ENCODE measurements at places on chromosomes 1 and 21. TPM values are rescaled to one million over a fixed set of nuclear protein-coding genes. Genes with fewer than 3 reads are reported as not detected.

DNA sequence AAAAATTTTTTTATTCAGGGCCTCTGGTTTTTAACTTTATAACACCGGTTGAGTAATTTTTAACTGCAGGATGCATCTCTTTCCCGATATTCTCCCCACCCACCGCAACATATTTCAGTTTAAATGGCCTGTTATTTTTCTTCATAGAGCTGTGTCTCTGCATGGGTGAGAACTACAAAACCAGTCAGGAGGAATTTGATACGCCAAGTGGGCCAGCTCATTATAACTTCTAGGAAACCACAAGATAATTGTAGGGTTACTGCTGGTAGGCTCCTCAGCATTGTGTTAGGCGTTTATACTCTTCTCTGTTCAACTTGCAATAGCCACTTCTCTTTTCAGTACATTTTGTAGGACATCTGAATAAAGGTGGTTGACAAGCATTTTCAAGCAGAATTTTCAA is 169.7 kb downstream of the PBX1 start:
- peak; percentile 68 for DNase-seq

ESRRG gene
- 0.79 TPM for total RNA-seq

DNA sequence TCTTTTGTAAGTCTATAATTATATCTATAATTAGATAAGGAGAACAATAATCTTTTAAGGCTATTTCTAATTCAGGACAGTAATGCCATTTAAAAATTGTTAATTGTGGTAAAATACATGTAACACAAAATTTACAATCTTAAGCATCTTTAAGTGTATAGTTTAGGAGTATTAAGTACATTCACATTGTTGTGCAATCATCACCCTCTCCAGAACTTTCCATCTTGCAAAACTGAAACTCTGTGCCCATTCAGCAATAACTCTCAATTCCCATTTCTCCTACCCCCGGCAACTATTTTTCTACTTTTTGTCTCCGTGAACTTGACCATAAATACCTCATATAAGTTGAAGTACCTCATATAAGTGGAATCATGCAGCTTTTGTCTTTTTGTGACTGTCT is 93.9 kb upstream of the KCNA3 start:
- no peak for DNase-seq

GRCh38 chr1:61925591-61926298 is 183.5 kb downstream of the PATJ start:
- DNase-seq: no peak

DNA sequence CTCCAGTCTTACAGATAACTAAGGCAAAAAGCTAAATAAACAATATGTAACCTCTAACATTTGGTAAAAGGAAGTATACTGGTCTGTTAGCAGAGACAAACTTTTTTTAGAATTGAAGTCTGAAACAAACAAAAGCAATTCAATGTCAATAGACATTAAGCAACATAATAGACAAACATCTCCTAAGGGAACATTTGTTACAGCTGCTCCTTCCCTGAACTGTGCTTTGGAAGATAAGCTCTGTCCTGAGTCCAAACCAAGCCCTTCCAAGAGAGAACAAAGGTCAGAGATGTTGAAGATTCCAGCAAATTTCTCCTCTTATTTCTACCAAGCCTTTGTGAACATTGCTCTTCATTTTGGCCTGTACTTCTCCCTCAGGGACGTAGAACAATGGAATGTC is 25.3 kb downstream of the FMO2 start:
- no peak for DNase-seq

DNA sequence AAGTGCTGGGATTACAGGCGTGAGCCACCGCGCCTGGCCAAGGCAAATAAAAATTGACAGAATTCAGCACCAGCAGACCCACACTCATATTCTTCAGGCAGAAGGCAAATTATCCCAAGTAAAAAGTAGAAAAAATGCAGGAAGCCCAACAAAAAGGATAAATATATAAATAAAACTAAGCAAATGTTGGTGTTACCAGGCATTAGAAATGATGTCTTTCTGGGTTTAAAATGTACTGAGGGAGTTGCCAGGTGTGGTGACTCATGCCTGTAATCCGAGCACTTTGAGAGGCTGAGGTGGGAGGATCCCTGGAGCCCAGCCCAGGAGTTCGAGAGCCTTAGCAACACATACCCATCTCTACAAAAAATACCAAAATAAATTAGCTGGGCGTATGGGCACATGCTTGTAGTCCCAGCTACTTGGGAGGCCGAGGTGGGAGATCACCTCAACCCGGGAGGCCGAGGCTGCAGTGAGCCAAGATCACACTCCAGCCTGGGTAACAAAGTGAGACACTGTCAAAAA is 6.3 kb downstream of the INTS11 start:
- peak; percentile 93 for DNase-seq

GRCh38 chr1:157442065-157442464 is 110.2 kb downstream of the FCRL5 start:
- no peak for DNase-seq

DNA sequence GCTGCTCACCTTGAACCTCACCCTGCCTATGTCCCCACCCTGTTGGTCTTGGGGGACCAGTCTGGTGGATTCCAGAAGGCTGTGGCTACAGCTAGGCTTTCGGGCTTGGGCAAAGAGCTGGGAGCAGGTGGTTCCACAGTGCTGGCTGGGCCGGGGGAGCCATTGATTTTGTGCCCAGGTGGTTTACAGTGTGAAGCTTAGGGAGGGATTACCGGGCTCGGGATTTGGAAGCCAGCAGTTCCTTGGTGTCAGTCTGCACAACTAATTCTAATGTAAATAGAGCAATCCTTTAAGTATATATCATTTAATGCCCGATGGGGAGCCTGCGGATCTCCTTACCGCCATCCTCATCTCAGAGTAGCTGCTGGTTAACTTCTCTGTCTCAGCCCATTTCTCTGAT is 38.2 kb downstream of the PRDM16 start:
- no peak for DNase-seq

HTR6 gene
- total RNA-seq: not detected

DNA sequence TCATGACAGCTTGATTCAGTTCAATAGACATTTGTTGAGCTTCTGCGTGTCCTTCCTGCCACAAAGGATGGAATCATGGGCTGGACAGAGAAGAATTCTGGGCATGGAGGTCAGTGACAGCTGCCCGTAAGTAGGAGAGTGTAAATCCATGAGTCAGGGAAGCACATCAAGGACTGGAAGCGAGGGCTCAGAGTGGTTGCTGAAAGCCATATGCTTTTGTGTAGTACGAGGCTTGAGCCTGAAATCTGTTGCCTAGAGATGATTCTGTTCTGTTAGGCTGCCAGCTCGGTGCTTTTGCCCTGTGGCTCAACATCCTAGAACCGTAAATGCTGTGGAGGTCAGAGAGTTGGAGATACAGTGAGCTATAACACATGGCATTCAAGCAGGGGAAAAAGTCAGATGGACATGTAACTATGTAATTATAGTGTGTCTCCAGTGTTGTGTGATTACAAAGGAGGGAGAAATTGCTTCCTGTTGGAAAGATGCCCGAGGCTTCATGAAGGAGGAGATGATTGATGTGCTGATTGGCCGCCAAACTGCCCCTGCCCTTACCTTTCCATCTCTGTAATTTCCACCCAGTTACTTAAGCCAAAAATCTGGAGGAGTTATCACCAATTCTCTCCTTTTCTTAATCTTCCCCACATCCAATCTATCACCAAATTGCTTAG is 92.8 kb upstream of the CACNA1E start:
- no peak for DNase-seq

CDC20 gene
- 14.5 TPM for total RNA-seq

ST6GALNAC5 gene
- total RNA-seq: 0.19 TPM

- DNase-seq: no peak
Measured at GRCh38 chr1:10939654-10940450, 72.6 kb upstream of the TARDBP start.

DNA sequence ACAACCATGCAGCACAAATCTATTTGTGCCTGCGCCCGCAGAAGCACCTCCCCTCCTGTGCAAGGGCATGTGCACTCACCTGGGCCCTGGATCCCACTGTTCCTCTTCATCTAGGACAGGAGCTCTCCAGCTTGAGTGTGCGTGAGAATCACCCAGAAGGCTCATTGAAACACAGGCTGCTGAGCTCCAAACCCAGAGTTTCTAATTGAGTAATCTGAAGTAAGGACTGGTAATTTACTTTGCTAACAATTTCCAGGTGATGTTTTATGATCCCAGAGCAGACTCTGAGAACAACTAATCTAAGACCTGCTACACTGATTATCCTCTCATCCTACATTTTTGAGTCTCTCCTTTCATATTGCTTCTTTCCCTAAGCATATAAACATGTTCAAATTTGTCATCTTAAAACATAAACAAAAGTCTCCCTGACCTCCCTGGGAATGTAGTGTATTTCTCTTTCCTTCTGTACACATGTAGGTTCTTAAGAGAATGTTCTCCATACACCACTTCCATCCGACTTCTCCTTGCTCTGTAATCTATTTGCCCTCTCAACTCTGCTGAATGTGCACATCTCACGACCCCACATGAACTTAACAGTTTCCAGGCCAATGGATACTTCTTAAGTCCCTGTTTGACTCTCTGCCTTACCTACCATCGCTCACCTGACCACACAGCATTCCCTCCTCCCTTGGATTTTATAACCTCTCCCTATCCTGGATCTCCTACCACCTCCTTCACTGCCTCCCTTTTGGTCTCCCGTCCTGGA is 522.5 kb downstream of the SMYD3 start:
- no peak for DNase-seq

DNA sequence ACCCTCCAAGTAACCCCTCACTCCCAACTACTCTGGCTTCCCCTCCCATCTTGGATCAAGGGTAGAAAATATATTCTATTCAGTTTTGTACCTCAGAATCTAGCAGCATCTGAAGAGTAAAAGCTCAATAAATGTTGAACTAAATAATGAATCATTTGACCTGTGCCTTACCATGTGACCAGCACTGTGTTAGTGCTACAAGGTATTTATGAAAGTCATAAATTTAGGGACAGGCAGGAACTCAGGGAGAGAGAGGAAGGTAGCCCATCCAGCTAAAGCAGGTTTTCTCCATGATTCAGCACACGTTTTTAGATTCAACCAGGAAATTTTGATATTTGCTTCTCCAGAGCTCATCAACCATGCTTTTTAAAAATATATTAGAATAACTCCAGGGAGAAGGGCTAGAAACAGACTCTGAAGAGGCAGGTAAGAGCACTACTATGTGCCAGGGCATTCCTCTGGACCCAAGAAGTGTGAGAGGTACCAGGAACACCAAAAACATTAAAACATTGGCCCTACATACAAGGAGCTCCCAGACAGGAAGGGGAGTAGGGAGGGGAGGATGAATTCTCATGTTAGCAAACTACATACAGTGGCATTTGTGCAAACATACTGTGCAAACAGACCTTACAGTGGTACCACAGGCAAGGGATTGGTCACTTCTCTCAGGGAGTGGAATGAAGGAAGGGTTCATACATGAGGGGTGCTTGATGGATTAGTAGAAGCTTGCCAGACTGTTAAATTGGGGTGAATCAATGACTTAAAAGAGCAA is 64.3 kb downstream of the FYB2 start:
- no peak for DNase-seq

DNA sequence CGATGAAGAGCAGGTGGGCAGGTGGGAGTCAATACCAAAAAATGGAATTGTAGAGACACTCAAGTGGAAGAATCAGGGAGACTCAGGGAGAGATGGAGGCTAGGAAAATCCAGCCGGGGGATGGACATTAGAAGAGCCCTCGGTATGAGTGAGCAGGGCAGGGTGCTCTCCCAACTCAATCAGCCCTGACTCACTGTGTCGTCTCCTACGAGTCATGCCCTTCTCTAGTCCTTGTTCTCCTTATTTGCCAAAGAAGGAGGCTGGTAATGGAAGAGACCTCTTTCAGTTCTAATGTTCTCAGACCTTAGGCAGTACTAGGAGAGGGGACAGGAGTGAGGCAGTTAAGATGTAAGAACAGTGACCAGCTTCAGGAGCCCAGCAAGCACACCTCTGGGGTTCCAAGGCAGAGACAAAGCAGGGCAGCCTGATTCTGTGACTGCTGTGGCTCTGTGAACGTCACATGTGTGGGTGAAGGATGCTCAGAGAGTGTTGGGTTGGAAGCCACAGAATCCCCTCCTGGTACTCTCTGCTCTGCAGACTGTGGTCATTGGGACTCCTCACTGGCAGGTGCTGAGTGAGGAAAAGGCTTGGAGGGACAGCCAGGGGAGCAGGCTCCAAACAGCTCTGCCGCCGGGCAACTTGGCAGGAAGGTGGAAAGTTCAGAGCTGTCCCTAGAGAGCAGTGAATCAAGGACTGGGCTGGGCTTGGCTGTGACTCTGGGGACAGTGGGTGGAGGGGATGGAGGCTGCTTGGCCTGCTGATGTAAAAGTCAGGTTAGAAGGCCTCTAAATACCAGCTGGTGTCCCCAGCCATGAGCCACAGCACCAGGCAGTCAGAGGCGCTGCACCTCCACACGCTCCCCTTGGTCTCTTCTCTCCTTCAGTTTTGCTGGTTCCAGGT is 11.1 kb upstream of the GJA5 start:
- DNase-seq: no peak

- peak; percentile 31 for DNase-seq
Measured at GRCh38 chr1:39926343-39926793, 24.7 kb upstream of the MYCL start.

KIF2C gene
- 3.2 TPM for total RNA-seq

FCRL5 gene
- total RNA-seq: not detected

SPATA45 gene
- total RNA-seq: 0.65 TPM

HJV gene
- not detected for total RNA-seq

STUM gene
- not detected for total RNA-seq

DNA sequence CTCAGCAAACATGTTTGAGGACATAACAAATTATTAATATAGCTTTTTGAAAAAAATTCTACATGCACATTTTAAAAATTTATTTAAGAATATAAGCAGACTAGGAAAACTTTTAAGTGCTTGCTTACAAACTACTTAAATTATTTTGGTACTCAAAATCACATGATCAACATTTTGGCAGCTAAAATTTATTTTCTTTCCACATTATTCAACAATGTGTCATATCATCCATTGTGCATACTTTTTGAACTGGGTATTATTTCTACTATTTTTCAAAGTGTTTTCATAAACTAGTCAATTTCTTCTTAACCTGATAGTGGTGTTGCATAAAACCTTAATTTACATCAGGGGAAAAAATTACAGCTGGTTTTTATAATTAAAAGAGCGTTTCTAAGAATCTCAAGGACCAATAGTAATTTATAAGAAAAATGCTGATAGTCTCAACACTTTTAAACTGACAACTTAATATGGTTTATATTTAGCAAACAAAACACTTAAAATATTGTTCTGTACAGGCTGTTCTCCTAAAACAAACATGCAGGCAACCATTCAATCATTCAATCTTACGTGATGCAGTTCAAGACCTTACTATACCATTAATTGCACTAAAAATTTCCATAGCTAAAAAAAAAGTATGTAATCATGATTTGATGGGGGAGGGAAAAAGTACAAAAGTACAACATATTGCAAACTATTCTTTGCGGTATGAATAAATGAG is 105.0 kb downstream of the GPATCH2 start:
- DNase-seq: peak; percentile 42

GRCh38 chr1:4172644-4173599 is 272.9 kb upstream of the C1orf174 start:
- DNase-seq: no peak
